A673 (cell line): ENCODE measurements at places on chromosomes 2 and 18. TPM values are rescaled to one million over a fixed set of nuclear protein-coding genes. Genes with fewer than 3 reads are reported as not detected.

Gene ACOXL
- total RNA-seq: 0.13 TPM in 1 of 2 replicates, not detected in the other

Gene NOSTRIN
- not detected in 2 replicates for total RNA-seq

Gene HJURP
- total RNA-seq: 103 and 107 TPM in 2 replicates

Gene PLGLB2
- total RNA-seq: 1.2 and 1.8 TPM in 2 replicates

Gene TXNDC2
- 0.13 and 0.42 TPM in 2 replicates for total RNA-seq

Gene DTNA
- 18.6 and 20.0 TPM in 2 replicates for total RNA-seq

Gene SPATS2L
- total RNA-seq: 10.0 and 13.7 TPM in 2 replicates

Gene KCNG3
- 1.5 and 1.7 TPM in 2 replicates for total RNA-seq

Gene KCNS3
- total RNA-seq: 12.7 and 15.8 TPM in 2 replicates

Gene SLC38A11
- not detected in 2 replicates for total RNA-seq

Gene KIF5C
- total RNA-seq: 0.58 and 0.74 TPM in 2 replicates

Gene RUFY4
- 0.26 and 1.3 TPM in 2 replicates for total RNA-seq

Gene ROCK2
- 46.2 and 49.4 TPM in 2 replicates for total RNA-seq

Gene GPR39
- total RNA-seq: 3.4 and 3.6 TPM in 2 replicates

Gene MAPRE3
- 8.4 and 9.0 TPM in 2 replicates for total RNA-seq

Gene TCF23
- not detected in 2 replicates for total RNA-seq

Gene MBOAT2
- total RNA-seq: 61.6 and 65.1 TPM in 2 replicates

Gene FAHD2A
- total RNA-seq: 28.9 and 34.4 TPM in 2 replicates
